ENCODE measurements at places on chromosomes 3 and 15.

GRCh38 chr3:147356909-147357900, 49.1 kb downstream of the ZIC4 start:
- no peak for DNase-seq

DNA sequence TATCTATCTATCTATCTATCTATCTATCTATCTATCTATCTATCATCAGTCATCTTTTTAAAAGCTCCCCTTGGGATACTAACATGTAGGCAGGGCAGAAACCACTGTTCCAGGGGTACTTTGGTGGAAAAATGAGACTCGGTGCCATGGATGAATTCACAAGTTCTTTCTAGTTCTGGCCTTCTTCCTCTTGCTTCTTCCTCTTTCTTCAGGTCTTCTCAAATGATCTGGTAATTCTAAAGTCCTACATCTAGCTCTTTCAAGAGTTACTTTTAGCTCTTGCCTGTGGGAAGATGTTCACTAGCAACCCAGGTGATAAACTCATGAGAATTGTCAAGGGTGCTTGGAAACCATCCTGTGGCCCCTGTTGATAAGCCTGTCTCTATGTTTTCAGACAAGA, 168.5 kb upstream of the TBC1D5 start:
- DNase-seq, result no peak

GRCh38 chr3:155007729-155008128, 72.4 kb upstream of the MME start:
- no peak for DNase-seq

GRCh38 chr15:73749533-73749932, 3.6 kb downstream of the INSYN1 start:
- DNase-seq, result no peak
